Activated CD4-positive, alpha-beta T cell treated with anti-CD3 and anti-CD28 coated beads, Interleukin-2, Interleukin-4, amounts not matched to agents 100 ng/mL and 50 ng/mL, durations not matched to agents 16 hours and 8 hours (primary cell): ENCODE measurements at places on chromosomes 16 and 17.

DNA sequence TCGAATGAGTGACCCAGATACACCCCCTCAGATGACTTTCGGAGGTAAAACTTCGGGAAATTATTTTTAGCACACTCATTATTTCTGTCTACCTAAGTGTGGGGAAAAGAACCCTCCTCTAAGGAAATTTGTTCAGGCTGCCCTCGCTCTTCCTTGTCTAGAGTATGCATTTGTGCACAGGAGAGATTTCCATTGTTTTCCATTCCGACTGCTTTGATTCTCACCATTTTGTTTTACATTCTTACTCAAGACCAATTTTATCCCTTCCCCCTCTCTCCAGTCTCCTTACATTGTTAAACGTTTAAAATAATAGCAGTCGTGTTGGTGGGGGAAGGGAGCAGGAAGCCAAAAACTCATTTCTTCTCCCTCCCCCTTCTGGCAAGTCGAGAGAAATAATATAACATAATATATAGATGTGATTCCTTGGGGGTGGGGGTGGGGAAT is 1.5 kb upstream of the CHD3 start:
- DNase-seq: no peak

DNA sequence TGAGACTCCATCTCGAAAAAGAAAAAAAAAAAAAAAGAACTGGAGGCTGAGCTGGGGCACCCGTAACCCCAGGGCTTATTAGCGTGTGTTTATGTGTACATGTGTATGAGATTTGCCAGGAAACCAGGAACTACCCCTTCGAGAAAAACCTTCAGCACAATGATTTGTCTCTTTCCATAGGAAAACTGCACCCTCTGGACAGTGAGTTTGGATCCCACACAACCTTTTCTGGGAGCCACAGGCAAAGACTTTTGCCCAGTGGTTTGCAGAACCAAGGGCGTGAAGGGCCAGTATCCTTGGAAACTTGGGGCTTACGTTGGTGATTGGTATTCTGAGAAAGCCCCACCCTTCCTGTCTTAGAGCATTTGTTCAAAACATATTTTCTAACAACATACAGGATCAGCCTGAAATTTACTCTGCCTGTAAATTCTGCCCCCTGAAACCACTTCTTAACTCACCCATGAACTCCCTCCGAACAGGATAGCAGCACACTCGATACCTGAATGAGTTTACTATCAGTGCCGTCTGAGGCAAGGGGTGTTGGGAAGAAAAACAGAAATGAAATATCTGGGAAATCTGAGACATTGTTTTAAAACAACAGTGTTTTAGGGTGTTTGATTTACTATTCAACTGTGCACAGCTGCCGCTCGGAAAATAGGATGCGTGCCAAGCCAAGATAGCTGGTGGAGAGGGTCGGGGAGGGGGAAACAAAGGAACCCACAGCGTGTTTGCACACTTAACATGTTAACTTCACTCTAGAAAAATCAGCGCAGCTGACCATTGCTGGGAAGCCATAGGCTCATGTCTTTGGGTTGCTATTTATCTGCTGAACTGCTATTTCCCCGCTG is 40.2 kb upstream of the MAF start:
- DNase-seq: no peak

GRCh38 chr17:63295288-63295687 is 150.8 kb downstream of the CYB561 start:
- DNase-seq: no peak

DNA sequence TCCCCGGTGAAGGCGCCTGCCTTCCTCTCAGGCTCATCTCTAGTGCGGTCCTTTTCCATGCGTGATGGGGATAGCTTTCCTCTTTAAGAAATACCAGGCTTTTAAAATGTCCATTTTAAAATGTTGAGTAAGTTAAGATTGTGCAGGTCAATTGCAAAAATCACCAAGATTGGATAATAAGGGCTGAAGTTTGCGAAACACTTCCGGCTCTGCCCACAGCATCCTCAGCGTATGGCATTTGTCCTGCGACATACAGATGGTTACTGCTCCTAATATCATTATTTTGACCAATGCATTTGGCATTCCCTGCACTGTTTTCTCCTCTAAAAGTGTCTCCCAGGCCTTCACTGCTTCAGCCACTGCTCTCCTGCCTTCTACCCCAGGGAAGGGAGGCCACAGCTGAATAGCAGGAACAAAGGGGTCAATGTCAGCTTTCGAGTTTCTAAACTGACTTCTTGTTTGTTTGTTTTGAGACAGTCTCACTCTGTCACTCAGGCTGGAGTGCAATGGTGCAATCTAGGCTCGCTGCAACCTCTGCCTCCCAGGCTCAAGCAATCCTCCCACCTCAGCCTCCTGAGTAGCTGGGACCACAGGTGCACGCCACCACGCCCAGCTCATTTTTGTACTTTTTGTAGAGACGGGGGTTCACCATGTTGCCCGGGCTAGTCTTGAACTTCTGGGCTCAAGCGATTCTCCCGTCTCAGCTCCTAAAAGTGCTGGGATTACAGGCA is 91.9 kb downstream of the CRISPLD2 start:
- no peak for DNase-seq

- no peak for DNase-seq
Observed at GRCh38 chr17:68820825-68821481, 134.2 kb downstream of the ABCA8 start.

GRCh38 chr17:48550502-48551213 is 5.7 kb upstream of the HOXB2 start:
- no peak for DNase-seq

DNA sequence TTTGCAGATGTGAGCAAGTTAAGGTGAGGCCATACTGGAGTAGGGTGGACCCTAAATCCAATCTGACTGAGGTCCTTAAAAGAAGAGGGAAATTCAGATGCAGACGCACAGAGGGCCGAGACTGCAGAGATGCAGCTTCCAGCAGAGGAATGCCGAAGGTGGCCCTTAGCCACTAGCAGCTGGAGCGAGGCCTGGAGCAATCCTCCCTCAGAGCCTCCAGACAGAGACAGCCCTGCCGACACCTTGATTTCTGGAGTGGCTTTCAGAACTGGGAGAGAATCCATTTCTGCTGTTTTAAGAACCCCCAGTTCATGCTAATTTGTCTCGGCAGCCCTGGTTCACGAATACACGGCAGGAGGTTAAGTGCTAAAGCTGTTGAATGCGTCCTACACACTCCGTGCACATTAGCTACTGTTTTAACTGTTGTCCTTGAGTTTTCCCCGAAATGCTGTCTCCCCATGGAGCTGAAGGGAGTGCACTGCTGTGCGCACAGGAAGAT is 135.5 kb downstream of the IRF8 start:
- DNase-seq: no peak

DNA sequence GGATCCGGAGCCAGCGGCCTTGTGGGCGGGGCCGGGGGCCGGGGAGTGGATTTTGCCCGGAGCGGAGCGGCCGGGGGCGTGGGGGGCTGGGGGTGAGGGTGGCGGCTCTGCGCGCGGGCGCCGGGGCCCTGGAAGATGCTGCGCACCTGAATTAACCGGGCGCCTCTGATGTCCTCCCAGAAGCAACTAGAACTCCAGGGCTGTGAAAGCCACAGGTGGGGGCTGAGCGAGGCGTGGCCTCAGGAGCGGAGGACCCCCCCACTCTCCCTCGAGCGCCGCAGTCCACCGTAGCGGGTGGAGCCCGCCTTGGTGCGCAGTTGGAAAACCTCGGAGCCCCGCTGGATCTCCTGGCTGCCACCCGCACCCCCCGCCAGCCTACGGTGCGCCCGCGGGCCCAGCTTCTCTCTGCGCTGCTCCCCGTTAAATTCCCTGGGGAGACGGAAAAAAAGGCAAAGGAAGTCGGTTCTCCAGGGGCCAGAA is 549 bp downstream of the SLC26A11 start:
- DNase-seq: no peak

DNA sequence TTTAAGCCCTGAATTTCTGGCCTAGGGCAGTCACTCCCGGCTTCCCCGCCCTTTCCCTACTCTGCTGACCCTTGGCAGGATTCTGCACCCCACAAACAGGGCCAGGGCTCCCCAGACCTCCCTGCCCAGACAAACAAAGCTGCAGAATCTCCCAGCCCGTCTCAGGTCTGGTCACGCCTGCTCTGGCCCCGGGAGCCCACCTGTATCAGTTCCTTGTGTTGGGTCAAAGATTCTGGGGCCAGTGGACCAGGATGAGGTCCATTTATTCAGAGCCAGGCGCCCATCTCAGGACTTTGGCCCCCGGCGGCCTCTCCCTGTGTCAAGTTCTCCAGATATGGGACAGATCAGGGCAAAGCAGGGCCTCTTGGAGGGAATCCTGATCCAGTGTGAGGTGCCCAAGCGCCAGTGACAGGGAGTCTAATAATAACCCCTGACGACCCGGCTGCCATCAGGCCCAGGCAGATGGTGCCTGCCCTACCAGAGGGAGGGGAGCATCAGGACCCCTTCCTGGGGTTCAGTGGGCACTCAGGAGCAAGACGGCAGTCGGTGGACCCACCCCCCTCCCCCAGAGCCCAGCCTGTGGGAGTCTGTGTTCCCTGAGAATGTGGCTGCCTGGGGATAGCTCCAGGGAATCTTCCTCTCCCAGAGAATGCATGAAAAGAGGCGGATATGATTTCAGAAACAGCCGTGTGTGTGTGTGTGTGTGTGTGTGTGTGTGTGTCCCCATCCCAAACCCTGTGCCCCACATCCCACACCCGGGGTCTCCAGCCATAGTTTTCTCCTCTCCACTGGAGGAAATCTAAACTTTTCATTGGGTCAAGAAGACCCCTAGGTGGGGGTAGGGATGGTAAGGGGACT is 1.3 kb downstream of the TTYH2 start:
- no peak for DNase-seq

DNA sequence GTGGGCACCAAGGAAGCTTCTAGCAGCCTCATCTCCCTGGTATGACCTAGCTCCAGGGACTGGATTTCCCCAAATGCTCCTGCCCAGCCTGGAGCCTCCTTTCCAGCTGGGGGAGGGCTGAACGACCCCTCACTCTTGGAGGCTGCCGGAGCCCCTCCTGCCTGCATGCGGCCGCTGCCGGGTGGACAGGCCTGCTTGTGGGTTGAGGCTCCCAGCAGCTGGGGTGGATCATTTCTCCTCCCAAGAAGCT is 213.6 kb downstream of the SEC14L1 start:
- no peak for DNase-seq

- no peak for DNase-seq
Observed at GRCh38 chr16:272633-273546, 2.9 kb downstream of the RGS11 start.

GRCh38 chr16:381789-382717 is at the start of gene PGAP6:
Gene PGAP6 (minus strand): TSS chr16:381978. CDS start chr16:381821, 157 bp downstream.
- peak; percentile 49 for DNase-seq

DNA sequence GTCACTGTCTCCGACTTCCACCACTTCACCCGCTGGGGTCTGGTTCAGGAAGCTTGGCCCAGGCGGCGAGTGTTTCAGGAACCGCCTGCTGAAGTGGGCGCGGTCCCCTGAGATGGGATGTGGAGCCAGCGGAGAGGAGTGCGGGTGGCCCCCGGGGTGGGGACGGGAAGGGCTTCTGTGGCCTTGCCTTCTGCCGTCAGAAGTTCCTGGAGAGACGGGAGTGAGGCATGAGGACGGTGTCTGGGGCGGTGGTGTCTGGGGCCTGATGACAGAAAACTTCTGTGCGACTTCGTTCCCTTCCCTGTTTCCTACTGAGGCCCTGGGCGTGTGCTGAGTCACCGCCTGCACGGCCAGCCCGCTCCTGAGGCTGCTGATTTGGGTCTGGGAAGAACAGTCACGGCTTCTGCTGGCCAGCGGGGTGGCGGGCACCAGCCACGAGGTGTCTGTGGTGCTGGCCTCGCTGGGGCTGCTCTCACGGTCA is 12.3 kb upstream of the NLRC3 start:
- no peak for DNase-seq

DNA sequence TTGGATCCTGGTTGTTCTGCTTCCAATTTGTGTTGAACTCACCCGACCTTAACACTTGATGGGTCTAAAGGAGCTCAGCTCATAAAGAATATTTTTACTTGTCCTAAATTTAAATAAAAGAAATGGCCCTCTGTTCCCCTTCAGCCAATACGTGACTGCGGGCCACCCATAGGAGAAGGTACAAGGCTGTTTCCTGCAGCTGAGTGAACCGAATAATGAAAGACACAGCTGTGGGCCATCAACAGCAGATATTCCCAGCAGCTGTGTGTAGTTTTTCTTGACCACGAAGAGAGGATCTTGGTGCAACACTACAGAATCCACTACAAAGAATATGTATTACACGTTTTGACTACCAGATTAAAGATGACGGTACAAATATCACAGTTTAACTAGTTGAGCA is 1431.6 kb downstream of the CDH11 start:
- no peak for DNase-seq

GRCh38 chr17:57597531-57598453 is 147.3 kb downstream of the CCDC182 start:
- peak; percentile 29 for DNase-seq

GRCh38 chr16:46828292-46828691 is 2.7 kb downstream of the C16orf87 start:
- peak; percentile 56 for DNase-seq

GRCh38 chr17:2188971-2189630 is 114.5 kb downstream of the SMG6 start:
- no peak for DNase-seq

DNA sequence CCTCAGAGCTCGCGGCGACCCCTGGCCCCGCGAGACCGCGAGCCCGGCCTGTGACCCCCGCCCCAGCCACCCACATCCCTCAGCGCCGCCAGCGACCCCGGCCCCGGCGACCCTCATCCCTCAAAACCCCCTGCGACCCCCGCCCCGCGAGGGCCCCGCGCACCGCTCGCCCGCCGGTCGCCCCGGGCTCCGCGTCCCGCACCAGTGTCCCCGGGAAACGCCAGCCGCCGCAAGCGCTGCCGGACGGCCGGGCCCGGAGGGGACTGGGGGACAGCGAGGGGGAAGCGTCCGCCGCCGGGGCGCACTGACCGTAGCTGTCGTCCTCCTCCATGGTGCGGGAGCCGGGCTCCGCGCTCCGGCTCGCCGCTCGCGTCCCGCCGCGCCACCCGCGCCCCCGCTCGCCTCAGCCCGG is at the start of gene CYTH1:
CYTH1 (minus strand) TSS at position 381 of the 412 bp plus-strand sequence; CDS start at position 331, 50 bp downstream.
- no peak for DNase-seq

GRCh38 chr16:89890886-89891657 is 17.7 kb downstream of the TCF25 start:
- DNase-seq: no peak

- DNase-seq: no peak
Observed at GRCh38 chr16:81435103-81435502, 9.5 kb upstream of the CMIP start.

- no peak for DNase-seq
Observed at GRCh38 chr16:49675413-49675812, 180.5 kb downstream of the ZNF423 start.

DNA sequence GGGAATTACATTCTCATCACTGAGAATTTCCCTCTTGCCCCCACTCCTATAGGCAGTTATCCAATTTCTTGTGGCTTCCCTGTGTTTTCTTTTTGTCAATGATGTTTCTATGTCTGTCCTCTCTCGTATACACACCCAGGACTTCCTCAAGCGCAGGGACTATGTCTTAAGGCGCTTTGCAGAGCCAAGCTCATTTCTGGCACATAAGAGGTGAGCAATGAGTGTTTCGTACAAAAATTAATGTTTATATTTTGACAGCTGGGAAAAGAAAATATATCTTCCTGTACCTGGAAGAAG is 947 bp downstream of the DDX42 start:
- DNase-seq: no peak
